ENCODE measurements at places on chromosomes 5 and 9. TPM values are rescaled to one million over a fixed set of nuclear protein-coding genes. Genes with fewer than 3 reads are reported as not detected.
A peak's percentile ranks its signal among the peaks of the same experiment; 100 is the strongest.

The PIP5KL1 gene
- total RNA-seq, result 4.7 TPM

The RANBP17 gene
- 4.2 TPM for total RNA-seq

The SLC6A7 gene
- total RNA-seq, result not detected

The CTXN3 gene
- total RNA-seq, result not detected

The SNCAIP gene
- total RNA-seq, result not detected

The CDX1 gene
- total RNA-seq, result not detected

The FOXD4L4 gene
- not detected for total RNA-seq

The KDM3B gene
- 49.0 TPM for total RNA-seq

The TSSK1B gene
- total RNA-seq, result 0.14 TPM

The PTTG1 gene
- 204 TPM for total RNA-seq

The FBLL1 gene
- not detected for total RNA-seq

The ADAMTS6 gene
- total RNA-seq, result 23.2 TPM

- DNase-seq, result peak; percentile 45
These were observed 237.7 kb upstream of the MEF2C start for GRCh38 chr5:89120719-89121118.

- no peak for DNase-seq
These were observed 13.9 kb downstream of the SGCD start for GRCh38 chr5:156340893-156341292.

GRCh38 chr5:98770911-98771322, 2.5 kb upstream of the RGMB start:
- DNase-seq, result no peak

GRCh38 chr5:6686501-6686900, 26.7 kb upstream of the TENT4A start:
- no peak for DNase-seq

GRCh38 chr5:16970260-16970659, 34.2 kb upstream of the MYO10 start:
- DNase-seq, result no peak

GRCh38 chr5:40442346-40442745, 237.4 kb upstream of the PTGER4 start:
- DNase-seq, result peak; percentile 57

DNA sequence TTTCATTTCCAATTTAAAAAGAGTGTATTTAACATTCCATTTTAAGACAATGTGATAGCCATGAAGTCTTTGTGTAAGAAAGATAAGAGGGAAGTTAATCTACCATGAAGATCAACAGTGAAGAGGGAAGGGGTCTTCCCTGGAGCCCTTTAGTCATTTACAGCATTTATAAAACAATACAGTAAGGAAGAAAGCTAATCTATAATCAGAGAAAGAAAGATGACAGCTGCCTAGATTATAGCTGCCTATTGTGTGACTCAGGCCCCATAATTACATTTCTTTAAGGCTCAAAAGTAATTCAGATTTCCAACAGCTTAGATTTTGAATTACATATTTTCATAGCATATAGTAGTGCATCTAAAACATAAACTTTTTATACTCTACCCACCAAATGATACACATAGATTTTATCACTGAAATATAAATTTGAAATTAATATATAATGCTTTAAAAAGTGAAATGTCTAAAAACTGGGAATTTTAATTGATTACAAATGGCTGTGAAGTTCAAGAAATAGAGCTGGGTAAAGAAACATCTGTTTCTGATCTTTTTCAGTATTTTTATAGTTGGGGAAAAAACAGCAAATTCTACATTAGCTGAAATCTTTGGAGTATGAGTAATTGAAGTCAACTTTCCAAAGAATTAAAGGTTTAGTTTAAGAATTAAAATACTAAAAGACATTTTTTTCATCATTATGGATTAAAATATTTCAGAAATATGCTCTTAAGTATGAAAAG, 89.6 kb downstream of the RIC1 start:
- no peak for DNase-seq

GRCh38 chr5:123844873-123845272, 332.9 kb downstream of the CSNK1G3 start:
- DNase-seq, result no peak

GRCh38 chr5:73692166-73692640, 66.2 kb downstream of the ARHGEF28 start:
- peak; percentile 84 for DNase-seq

DNA sequence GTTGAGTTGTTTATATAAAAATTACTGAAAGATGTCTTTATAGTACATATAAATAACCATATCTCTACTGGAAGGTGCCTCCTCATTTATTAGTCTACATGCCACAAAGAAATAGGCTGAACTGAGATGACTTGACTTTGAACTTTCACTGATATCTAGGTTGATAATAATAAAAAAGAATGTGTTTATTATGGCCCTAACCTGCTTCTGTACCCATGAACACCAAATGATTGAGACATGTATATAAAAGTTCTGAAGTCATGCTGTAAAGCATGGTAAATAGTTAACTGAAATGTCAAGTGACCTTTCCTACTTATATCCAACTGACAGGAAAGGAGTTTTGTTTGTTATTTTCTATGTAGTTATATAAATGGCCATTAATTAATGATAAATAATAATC, 33.2 kb upstream of the GRAMD2B start:
- DNase-seq, result no peak

GRCh38 chr9:105503881-105504280, 54.0 kb upstream of the FKTN start:
- DNase-seq, result peak; percentile 26

DNA sequence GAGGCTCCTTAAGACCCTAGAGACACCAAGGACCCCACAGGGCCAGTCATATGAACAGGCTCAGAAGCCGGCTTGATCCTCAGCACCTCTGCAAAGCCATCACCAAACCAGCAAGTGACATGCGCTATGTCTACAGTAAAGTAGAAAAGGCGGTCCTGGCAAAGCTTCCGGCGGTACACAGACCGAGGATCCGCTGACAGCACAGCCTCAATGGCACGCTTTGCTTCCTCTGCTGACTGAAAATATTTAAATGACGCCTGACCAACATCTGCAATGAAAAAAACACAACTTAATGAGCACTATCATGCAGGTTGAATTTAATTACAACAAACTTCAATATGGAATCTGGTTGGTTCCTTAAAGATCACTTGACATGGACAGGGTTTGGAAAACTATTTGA, 17.6 kb downstream of the TRMO start:
- no peak for DNase-seq

- no peak for DNase-seq
These were observed 40.5 kb downstream of the PTTG1 start for GRCh38 chr5:160462167-160462566.

DNA sequence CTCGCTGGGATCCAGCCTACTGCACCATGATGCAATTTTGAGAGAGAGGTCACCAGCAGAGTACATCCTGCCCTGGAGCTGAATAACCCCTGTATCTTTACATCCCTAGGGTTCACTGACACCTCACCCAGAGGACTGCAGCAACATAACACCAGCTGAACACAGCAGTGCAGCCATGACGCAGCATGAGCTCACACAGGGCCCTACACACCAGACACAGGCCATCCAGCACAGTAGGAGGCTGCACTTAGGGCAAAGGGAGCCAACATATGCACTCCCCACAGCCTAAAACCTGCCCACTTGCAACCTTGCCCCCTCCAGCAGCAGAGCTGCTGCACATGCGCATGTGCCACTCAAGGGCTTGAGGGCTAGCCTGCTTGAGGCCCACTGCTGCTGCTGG, 157.3 kb upstream of the SMARCA2 start:
- no peak for DNase-seq

DNA sequence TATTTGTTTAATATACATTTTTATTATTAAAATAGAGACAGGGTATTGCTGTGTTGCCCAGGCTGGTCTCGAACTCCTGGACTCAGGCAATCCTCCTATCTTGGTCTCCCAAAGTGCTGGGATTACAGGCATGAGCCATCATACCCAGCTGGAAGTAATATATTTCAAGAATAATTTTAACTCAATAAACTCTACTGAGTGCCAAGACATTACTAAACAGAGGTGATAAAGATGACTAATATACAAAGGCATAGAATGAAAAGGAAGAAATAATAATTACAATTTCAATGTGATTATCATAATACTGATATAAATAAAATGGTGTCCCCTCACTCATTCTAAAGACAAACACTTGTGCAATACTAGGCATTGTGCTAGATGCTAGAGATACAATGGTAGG, 13.9 kb downstream of the GOLPH3 start:
- no peak for DNase-seq

GRCh38 chr9:86072394-86072877, 26.9 kb downstream of the GOLM1 start:
- no peak for DNase-seq

- DNase-seq, result no peak
These were observed 21.6 kb upstream of the PTGS1 start for GRCh38 chr9:122349201-122349600.

DNA sequence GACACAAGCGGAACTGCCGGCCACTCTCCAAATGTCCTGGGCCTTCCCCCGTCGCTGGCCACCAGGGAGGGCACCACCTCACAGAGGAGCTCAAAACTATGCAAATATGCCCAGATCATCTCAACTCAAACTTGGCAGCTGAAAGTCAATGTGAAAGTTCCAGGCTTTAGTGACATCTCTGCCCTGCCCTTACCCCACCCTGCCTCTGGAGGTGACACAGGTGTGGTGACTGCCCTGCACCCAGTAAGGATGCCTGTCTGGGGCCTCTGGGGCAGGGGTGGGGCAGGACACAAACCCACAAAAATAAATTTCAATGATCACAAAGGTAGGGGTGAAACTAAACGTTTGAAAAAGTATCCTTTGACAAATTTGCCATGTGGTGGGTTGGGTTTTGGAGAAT, 213.4 kb downstream of the HSPA4 start:
- DNase-seq, result no peak

DNA sequence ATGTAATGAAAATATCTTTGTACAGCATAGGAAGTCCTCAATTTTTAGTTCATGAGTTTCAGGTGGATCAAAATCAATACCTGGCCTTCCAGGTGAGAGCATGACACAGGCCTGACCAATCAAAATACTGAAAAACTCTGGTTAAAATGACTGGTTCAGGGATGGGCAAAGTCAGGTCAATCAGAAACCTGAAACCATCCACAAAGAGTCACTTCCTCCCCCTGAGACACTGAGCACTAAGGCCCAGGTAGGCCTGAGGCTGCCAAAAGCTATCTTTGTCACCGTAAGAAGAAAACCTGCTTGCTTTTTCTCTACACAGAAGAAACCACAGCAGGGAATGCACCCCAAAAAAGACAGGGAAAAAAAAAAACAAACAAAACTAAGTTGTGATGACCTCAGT, 444.8 kb downstream of the TLR4 start:
- no peak for DNase-seq

All from foreskin keratinocyte (primary cell).